CD8-positive, alpha-beta T cell (primary cell): ENCODE measurements at places on chromosomes 3 and 15. TPM values are rescaled to one million over a fixed set of nuclear protein-coding genes. Genes with fewer than 3 reads are reported as not detected.
A peak's percentile ranks its signal among the peaks of the same experiment; 100 is the strongest.

DNA sequence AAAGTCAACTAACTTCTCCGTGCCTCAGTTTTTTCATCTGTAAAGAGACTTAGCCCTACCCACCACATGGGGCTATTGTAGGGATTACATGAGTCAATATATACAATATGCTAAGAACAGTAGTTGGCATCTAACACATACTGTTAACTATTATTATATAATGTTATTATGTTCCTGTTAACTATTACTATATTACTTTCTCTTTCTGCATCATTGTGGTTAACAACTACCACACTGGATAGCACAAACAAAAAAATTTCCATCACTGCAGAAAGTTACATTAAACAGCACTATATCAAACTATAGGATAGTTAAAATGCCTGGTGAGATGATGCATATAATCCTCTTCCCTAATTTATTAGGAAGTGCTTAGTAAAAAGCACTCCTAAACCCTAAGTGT lies 23.7 kb downstream of the STAG1 start:
- no peak for DNase-seq

DNA sequence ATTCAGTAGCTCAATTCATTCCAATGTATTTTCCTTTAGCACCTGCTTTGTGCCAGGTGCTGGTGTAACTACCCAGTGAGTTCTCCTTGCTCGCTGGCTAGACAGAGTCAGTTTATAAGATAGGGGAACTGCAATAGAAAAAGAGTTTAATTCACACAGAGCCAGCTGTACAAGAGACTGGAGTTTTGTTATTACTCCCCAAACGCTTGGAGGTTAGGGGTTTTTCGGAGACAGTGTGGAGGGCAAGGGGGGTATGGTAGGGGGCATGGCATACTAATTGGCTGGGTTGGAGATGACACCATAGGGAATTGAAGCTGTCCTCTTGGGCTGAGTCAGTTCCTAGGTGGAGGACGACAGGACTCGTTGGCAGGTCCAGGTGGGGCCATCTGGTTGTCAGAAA lies 5.4 kb upstream of the CFAP91 start:
- DNase-seq = no peak

Gene LARP6
- total RNA-seq = not detected

DNA sequence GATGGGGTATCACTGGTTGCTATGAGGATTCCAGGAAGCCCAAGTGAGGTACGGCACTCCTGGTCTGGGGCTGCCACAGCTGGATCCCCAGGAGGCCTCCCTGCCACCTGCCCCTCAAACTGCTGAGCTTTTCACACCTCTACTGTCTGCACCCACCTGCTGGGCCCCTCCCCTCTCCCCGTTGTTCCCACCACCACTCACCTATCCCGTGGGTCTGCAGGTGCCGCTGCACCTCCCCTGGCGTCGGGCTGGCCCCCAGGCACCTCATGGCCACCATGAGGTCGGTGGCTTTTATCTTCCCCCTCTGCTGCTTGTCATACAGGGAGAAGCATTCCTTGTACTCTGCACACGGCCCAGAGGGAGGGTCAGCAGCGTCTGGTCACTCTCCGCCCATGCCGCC lies 5.8 kb downstream of the CALML4 start:
- no peak for DNase-seq

DNA sequence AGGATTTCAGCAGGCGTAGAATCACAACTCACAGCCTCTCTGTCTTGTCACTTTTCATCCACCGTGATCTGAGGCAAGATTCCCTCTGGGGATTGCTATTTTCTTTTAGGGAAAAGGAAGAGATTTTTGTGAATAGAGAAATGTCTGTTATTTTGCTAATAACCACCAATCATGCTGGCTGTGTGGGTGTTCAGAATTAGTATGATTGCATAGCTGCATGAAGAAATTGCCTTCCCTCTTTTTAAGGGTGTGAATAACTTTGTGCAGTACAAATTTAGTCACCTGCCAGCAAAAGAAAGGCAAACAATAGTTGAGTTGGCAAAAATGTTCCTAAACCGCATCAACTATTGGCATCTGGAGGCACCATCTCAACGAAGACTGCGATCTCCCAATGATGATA lies 60.8 kb downstream of the KAT2B start:
- DNase-seq = no peak

Gene ARRDC4
- 4.2 TPM for total RNA-seq

Gene FBXW12
- not detected for total RNA-seq

Gene FBLN2
- total RNA-seq = 13.7 TPM

Gene ZNF660
- total RNA-seq = 0.30 TPM

DNA sequence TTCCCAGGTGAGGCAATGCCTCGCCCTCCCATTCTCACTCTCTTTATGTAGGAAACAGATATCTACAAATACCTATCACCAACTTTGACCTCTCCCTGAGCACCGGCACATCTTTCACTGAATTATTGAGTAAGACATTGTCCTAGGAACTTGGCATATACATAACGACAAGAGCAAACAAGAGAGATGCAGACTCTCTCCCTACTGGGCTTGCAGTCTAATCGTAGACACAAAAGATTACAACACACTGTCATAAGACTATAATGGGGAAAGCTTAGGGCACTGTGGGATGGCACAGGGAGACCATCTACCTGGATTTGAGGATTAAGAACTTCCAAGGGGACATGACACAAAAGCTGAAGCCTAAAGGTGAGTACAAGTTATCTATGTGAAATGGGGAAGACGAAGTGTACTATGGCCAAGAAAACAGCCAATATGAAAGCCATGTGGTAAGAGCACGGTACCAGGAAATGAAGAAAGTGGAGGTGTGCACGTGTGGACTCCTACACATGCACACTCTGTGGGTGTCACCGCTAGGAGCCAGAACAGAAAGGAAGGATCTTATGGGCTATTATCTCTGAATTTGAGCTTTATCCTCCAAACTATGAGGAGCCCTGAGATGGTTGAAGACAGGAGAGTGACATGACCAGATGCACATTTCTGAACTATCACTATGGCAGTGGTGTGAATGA lies 218.8 kb upstream of the STRIT1 start:
- DNase-seq = no peak

GRCh38 chr3:31636694-31637442 lies 104.1 kb downstream of the STT3B start:
- DNase-seq = peak; percentile 48

DNA sequence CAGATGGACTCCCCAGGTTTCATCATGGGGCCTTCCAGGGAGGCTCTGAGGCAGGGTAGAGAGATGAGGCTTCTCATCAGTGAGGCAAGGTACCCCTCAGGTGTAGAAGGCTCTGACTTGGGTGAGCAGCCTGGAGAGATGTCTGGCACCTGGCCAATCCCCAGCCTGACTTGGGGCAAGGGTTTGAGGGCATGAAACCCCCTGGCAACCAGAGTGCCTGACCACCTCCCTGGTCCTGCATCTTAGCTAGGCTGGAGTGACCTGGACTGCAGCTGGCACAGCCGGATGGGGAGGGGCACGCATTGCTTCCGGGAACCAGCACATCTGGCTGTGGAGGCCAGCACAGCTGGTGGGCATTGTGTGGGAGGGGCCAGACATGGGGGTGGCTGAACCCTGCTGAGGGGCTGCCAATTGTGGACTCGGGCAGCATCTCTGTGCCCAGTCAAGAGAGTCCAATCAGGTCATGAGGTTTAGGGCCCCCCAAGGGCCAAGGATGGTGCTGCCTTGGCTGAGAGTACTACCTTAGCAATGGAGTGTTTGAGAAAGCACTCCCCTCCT lies 1.9 kb downstream of the ZBTB47 start:
- no peak for DNase-seq

DNA sequence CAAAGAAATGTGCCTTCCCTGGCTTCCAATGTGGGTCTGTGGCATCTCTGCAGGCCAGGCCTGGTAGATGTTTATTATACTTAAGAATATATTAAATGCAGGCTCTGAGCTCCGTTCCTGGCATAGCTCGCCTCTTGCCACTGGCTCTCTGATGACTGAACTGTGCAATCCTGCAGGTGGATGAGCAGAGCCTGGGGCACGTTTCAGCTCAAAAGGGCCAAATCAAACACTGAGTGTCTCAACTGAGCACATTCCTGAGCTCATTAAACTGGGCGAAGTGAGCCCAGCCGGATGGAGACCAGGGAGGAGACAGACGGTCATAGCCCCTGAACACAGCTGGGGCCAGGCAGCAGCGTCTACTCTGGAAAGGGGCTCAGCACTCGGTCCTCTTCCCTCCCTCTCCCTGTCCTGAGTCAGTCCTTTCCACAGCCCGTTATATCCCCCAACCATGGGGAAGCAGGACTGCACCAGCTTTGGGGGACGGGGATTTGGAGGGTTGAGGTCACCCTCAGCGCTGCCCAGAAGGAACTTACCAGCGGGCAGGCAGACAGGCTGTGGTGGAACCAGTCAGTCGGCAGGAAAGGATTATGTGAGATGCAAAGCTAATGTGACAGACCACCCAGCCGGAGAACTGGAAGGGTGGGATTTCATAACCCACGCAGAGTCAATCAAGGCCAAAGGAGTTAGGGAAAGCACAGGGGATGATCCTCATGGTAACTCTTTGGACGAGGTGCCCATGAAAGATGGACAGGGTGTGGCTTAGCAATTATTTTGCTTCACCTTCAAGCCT lies 77.4 kb upstream of the ANKRD34C start:
- DNase-seq = no peak

Gene GABRR3
- not detected for total RNA-seq

DNA sequence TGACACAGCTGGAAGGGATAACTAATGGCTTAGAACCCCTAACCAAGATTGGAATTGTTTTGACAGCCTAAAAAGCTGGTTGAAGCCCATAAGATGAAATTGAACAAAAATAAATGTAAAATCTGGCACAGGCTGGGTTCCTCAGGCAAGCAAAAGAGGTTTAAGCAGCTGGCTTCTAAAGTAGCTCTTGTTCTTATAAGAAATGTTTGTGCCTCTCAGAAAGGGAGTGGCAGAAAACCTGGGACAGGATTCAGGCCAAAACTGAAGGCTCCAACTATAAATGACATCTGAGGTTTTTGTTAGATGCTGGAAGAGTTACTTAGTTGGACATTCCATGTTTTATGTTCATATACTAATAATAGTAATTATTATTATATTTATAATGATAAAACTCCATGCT lies 378.3 kb downstream of the CNTN4 start:
- DNase-seq = no peak

Gene RYR3
- not detected for total RNA-seq

GRCh38 chr3:65538101-65538500 lies 500.6 kb downstream of the MAGI1 start:
- DNase-seq = no peak

Gene ABHD2
- 25.7 TPM for total RNA-seq

- DNase-seq = no peak
These were observed 120.7 kb downstream of the FNDC3B start for GRCh38 chr3:172159962-172160538.

Gene LRRC15
- not detected for total RNA-seq

- no peak for DNase-seq
These were observed 468.4 kb downstream of the C3orf38 start for GRCh38 chr3:88618021-88618645.

DNA sequence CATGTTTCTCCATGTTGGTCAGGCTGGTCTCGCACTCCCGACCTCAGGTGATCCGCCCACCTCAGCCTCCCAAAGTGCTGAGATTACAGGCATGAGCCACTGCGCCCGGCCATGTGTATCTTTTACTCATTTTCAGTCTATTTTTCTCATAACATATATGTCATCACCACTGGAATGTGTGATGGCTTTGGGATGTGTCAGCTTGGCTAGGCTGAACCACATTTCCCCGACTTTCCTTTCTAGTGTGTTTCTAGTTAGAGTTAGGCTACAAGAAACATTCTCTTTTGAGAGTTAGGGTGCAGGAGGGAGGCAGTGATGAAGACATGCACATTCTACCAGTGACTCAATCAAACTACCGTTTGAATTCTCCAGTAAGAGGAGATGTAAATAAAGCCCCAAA lies 444.9 kb upstream of the THBS1 start:
- DNase-seq = no peak

- DNase-seq = no peak
These were observed 45.9 kb downstream of the TMEM45A start for GRCh38 chr3:100538339-100538706.

DNA sequence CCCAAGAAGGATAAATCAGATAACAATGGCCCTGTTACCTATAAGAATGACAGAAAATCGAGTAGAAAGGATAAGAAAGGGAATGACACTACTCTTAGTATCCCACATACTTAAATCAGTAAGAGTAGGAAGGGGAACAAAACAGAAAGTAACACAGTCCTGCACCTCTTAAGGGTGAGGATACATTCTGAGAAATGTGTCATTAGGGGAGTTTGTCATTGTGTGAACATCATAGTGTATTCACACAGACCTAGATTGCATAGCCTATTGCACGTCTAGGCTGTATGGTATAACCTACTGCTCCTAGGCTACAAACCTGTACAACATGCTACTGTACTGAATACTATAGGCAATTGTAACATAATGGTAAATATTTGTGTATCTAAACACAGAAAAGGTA lies 142.6 kb downstream of the PLCH1 start:
- DNase-seq = no peak

- no peak for DNase-seq
These were observed 117.7 kb downstream of the FOXB1 start for GRCh38 chr15:60121845-60122244.

GRCh38 chr15:34721802-34722438 lies 32.9 kb downstream of the GJD2 start:
- no peak for DNase-seq

DNA sequence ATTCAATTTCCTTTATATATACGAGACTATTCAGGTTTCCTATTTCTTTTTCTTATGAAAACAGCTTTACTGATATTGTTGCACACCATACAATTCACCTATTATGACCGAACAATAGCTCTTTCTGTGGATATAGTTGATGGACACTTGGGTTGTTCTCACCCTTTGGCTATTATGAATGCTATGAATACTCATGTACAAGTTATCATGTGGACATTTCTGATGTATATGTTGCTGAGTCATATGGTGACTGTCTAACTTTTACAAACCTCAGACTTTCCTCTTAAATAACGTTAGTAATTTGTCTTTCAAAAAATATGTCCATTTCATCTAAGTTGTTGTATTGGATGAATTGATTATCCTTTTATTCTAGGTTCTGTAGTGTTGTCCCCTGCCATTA lies 15.7 kb upstream of the USF3 start:
- no peak for DNase-seq

Gene NEK10
- total RNA-seq = 0.22 TPM

- DNase-seq = no peak
These were observed 77.9 kb upstream of the CHL1 start for GRCh38 chr3:118666-119065.

DNA sequence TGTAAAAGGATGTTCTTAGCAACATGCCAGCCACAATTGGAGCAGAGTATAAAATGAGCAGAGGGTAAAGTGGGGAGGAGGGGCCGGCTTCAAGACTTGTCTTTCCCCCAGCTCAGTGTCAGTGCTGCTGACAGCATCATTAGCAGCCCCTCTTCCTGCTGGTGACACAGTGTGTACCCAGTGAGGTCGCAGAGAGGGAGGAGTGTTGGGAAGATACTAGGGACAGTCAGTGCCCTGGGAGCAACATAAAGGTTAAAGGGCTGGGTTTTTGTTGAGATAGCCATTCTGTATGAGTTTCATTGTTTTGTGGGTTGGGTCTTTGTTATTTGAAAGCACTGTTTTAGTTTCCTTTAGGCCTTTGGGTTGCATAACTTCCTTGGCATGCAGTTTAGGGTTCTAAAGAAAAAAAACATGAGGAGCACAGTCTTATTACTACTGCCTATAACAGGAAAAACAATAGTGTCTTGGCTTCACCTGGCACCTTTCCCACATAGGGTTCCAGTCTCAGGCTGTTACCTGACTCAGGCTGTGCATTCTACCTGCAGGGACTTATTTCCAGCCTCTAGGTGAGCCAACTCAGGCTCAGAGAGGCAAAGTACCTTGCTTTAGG lies 94.1 kb upstream of the SKOR1 start:
- DNase-seq = no peak

- DNase-seq = no peak
These were observed 629.1 kb downstream of the TBL1XR1 start for GRCh38 chr3:176568189-176568588.
